ENCODE measurements at places on chromosomes 5 and 9.

- peak; percentile 12 for DNase-seq
Observed at GRCh38 chr9:306907-307306, 92.2 kb downstream of the DOCK8 start.

DNA sequence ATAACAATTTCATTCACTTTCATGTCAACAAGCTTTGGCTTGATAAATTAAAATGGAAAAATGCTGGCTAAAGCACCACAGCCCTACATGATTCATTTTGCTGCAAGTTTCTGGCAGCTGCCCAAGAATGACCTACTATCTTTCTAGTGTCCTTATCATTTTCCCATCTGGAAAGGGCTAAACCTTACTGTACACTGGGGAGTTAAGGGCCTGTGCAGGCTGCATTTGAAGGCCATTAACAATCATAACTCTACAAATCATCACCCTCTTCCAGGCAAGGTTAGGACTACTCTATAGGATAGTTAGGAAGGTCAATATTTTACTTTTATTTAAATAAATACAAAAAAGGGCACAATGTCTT is 579.7 kb upstream of the ZNF608 start:
- no peak for DNase-seq

GRCh38 chr9:6870650-6871477 is 113.1 kb downstream of the KDM4C start:
- DNase-seq: no peak

- DNase-seq: no peak
Observed at GRCh38 chr5:138873466-138874221, 1.5 kb downstream of the LRRTM2 start.

GRCh38 chr9:14175778-14176177 is 138.2 kb downstream of the NFIB start:
- DNase-seq: no peak

GRCh38 chr5:131378721-131379541 is 115.1 kb downstream of the CDC42SE2 start:
- no peak for DNase-seq

- no peak for DNase-seq
Observed at GRCh38 chr9:63816751-63817621, 1468.0 kb downstream of the FOXD4L5 start.

DNA sequence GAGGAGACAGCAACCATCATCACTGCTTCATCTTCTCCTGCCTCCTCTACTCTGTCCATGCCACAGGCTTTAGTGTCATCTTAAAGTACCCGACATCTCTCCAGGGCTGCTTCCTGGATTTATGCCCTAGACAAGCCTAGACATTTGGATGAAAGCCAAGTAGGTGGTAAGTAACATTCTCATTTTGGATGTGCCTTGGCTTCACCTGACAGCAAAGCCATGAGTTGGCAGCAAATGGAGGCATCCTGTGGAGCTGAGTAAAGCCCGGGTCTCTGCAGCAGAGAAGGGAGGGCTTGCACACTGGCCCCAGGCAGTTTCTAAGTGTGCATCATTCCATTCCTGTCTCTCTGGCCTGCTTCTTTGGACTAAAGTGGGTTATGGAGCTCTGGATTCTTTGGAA is 299.1 kb downstream of the DMAC1 start:
- DNase-seq: no peak

DNA sequence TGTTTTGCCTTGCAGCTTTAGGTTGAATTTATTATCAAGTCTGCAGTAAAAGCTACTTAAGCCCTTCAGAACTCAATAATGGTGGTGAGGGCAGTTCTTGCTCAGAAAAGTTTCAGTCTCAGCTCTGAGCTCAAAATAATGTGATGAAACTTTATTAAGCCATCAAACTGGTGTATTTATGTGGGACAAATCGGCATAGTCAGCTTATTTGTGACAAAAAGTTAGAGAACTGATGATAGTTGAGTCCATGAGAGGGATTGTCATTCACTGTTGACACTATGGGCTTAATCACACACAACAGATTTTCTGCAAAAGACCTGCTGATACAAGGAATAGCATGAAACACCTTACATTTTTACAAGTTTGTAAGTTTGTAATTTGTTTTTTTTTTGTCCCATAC is 9.4 kb downstream of the SRD5A1 start:
- no peak for DNase-seq

DNA sequence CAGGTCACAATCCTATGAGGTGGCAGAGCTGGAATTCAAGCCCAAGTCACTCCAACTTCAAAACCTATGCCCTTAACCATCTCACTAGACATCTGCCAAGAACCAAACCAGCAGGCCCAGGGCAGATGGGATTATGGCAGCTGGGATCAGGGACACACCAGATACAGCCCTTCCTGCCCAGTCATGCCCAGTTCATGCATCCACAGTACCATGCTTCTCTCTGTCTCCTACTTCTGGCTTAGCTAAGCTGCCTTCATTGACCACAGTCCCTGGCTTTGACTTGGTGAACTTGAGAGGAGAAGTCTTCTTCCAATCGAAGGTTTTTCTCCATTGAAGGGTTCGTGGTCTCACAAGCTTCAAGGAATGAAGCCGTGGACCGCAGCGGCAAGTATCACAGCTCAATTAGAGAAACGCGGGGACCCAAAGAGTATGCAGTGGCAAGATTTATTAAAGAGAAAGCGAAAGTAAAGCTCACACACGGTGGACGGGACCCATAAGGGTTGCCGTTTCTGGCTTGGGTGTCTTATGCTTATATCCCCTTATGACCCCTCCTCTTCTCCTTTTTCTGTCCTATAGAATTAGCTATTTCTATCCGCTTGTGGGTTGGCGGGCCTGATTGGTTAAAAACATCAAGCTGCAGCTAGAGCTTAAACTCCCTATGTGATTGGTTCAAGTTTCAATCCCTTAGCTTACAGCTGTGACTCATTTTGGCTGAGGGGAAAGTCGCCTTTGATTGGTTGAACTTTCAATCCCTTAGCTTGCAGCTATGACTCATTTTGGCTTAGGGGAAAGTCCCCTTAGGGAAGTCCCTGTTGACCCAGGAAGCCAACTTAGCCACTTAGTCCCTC is 101.2 kb downstream of the TRIM36 start:
- peak; percentile 84 for DNase-seq

DNA sequence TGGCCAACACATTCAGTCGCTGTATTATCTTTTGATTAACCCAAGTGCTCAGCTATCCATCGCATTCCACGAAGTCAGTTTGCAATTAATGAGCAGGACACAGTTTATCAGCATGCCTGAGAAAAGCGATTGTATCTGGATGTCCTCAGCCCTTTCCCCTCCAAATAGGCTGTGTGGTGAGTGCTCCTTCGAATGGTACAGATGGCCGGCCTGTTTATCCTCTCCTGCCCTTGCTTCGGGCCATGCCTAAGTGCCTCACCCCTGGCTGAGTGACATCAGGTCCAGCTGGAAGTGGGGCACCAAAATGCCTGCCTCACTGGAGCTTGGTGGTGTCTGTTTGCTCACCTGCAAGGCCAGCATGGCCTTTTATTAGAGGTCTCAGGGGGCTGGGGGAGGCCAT is 317.3 kb downstream of the GADD45G start:
- no peak for DNase-seq

- DNase-seq: no peak
Observed at GRCh38 chr5:20000416-20000815, 12.4 kb upstream of the CDH18 start.

DNA sequence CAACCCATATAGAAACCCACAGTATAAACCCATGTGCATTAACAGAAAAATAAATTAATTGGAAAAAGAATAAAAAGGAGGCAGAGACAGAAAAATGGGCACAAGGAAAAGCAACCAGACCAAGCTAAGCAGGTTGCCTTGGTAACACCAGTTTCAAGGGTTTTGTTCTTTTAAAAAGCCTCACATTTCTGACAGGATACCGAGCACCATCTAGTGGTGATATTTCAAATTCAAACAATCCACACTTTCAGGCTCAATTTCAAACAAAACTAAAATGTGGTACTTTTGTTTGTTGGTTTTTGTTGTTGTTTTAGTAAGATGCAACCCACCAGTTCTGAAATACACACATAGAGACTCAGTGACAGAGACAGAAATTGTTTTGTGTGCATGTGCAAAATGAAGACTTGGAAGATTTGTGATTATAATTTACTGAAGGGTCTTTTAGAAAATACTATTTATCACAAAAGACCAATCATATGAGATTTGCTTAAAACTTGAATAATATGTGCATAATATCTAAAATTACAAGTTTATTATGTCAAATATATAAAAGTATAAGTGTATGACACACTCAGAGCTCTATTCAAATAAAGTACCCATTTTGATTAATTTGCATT is 318.2 kb downstream of the SLCO4C1 start:
- DNase-seq: peak; percentile 56

GRCh38 chr9:118330191-118330986 is 626.2 kb downstream of the TLR4 start:
- no peak for DNase-seq

DNA sequence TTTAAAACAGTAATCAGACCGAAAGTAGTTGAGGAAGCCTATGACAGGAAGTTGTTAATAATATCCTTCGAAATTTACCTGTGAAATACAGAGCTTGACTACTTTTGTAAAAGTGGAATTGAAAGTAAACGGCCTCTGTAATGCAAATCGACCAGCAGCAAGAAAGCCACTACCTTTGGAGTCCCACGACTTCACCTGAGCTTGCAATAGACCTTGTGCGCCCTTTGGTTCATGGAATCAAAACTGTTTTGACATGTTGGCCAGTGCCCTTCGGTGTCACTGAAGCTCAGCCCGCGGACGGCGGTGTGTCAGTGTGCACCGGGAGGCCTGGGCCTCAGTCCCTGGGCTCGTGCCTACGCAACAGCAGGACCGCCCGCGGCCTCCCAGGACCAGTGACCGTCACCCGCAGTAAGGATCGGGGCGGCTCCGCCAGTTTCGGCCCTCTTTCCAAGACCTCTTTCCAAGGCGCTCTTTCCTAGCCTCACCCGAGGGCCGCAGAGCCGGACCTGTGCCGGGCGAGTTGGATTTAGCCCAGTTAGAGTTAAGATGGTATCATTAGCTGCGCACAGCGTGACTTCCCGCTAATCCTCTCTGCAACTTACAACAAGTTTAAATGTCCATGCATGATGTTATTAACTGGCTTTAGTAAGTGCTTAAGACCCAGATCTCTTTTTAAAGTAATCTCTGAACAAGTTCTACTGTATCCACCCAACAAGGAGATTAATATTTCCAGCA is 223.3 kb downstream of the MEF2C start:
- no peak for DNase-seq

GRCh38 chr5:53069626-53070025 is 39.9 kb downstream of the MOCS2 start:
- DNase-seq: no peak

DNA sequence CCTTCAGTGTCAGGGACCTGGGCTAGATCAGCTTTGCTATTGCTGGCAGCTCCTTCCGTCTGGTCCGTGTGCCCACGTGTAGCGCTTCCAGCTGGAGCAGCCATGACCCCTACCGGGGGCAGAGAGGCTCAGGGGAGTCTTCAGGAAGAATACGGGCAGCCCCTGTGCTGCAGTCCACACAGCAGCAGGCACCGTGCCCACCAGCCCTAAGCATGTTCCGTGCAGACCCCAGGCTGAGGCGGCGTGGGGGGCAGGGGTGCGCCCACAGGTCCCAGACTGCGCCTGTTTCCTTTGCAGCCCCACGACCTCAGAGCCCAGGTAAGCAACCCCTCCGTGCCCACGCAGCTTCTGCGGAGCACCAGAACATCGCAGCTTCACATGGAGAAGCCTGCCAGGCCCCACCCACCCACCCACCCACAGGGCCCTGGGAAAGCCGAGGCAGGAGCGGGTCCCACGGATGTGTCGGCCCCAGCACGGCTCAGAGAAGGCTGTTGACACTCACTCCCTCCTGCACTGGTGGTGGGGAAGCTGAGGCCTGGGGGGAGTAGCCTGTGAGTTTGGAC is 83.1 kb downstream of the KCNT1 start:
- no peak for DNase-seq

- DNase-seq: peak; percentile 29
Observed at GRCh38 chr5:176723440-176723839, 76.2 kb downstream of the TSPAN17 start.

- no peak for DNase-seq
Observed at GRCh38 chr9:91431485-91431884, 7.9 kb upstream of the NFIL3 start.

DNA sequence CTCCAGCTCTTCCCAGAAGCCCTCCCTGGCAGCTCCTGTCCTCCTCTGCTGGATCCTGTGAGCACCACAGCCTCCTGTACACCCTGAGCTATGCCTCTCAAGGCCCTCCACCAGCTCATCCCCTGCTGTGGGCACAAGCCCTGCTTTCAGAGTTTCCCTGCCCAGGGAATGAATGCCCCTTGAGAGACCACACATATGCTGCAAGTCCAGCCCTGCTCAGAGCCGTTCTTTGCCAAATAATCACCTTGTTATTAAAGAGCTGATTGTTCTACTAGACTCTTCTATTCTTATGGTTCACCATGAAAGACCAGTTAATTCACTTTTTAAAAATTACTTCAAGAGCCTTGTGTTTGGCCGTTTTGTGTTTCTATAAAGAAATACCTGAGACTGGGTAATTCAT is 121.5 kb downstream of the MVB12B start:
- no peak for DNase-seq

GRCh38 chr5:128538000-128538249 is at the start of gene FBN2:
Gene FBN2 (minus strand): TSS chr5:128538245. CDS start chr5:128537603, 642 bp downstream.
- DNase-seq: no peak

DNA sequence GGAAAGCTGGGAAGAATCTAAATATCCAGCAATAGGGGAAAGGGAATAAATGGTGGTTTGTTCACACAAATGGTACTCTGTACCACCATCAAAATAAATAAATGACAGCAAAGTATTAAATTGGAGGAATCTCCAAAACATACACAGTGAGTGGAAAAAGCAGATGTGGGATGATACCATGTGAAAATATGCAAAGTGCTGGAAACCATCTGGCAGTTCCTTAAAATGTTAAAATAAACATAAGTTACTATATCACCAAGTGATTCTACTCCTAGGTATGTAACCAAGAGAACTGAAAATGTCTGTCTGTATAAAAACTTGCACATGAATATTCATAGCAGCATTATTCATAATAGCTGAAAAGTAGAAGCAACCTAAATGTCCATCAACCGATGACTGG is 41.9 kb upstream of the TEX48 start:
- no peak for DNase-seq

DNA sequence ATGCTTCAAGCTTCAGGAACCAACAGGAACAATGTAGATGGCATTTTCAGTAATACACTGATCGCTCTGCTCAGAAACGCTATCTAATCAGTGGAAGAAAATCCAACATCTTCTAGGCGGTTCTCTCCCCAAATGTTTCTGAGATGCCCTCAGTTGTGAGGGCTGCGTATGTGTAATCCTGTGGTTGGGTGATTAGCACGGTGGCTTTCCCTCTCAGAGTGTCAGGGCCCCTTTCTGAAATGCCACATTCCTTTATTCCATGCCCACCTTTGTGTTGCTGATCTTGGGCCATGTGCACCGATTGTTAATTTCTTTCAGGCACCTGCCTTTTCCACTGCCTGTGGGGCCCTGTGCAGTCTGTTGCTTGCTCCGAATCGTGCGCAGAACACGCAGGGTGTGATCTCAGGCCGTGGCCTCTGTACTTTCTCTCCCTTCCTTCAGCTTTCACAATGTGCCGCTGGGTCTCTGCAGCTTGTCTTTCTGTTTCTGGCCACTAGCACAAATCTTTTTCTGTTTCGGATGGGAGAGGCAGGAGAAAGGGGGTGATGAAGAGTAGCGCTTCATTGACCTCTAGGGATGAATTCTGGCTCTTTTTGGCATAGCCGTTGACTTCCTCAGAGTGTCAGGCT is 324.0 kb downstream of the PARP8 start:
- DNase-seq: no peak

Data from MV-4-11 (cell line).